ENCODE measurements at places on chromosomes 5 and 9.

DNA sequence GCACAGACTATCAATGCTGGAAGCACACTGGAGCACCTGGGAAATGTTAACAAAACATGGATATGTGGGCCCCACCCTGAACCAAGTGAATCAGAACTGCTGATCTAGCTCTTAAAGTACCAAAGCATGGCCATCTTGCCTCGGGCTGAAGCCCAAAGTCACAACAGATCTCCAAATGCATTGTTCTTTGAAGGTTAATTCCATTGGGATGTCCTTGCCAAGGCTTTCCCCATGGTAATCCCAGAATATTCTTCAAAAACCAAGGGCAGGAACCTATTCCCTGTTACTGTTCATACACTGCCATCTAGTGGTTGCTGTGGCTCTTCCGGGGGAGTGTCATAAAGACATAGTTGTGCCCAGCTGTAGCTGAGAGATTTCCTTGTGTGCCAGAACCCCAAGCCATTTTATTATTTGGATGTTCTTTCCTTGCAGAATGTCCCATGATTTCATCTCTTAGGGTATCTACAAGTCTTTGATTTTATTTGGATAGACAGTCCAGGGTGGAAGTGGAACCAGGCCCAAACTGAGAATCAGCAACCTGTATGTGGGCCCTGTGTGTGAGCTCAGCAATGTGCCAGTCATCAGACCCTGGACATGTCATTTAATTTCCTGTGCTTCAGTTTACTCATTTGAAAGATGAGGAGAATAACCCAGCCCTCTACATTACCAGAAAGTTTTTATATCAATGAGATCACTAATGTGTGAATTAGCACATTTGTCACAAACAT, 290.0 kb downstream of the ACTL7B start:
- no peak overlapping the region for H3K4me3 ChIP-seq
- DNase-seq = peak; percentile 63
- no peak overlapping the region for H3K27ac ChIP-seq
- no peaks in the 10 kb centered on the region for H3K36me3 ChIP-seq
- H3K4me1 ChIP-seq = no peaks in the 10 kb centered on the region

DNA sequence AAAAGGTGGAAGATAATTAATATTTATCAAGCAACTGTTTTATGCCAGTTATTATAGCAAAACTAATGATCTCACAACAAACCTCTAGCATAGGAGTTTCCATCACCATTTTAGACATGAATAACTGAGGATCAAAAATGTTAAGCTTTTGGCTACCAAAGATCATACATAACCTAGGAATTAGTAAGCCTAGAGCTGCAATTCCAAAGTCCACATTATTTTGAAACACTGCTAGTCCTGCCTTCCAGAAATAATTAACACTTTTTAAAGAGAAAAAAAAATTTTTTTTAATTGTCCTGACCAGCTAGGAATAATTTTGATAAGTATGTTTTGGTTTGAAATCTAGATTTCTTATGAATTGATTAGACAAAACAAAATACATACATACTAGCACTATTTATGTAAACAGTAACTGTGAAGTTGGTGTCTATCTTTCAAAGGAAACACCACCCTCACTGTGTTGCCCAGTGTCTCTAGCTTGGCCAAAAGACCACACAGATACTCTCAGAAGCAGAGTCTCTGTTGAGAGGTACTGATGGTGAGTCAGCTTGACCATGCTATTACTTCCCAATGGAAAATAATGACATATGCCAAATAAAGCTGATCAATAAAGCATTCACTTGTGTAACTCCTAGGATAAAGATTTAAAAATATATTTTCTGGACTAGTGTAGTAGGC, 422.4 kb downstream of the CCDC171 start:
- H3K4me1 ChIP-seq = no peaks in the 10 kb centered on the region
- no peak for DNase-seq
- H3K36me3 ChIP-seq = no peaks in the 10 kb centered on the region
- H3K4me3 ChIP-seq = no peak overlapping the region

GRCh38 chr9:123349033-123349432, 7.0 kb upstream of the CRB2 start:
- no peaks in the 10 kb centered on the region for H3K36me3 ChIP-seq
- H3K4me3 ChIP-seq = no peak overlapping the region
- DNase-seq = no peak

DNA sequence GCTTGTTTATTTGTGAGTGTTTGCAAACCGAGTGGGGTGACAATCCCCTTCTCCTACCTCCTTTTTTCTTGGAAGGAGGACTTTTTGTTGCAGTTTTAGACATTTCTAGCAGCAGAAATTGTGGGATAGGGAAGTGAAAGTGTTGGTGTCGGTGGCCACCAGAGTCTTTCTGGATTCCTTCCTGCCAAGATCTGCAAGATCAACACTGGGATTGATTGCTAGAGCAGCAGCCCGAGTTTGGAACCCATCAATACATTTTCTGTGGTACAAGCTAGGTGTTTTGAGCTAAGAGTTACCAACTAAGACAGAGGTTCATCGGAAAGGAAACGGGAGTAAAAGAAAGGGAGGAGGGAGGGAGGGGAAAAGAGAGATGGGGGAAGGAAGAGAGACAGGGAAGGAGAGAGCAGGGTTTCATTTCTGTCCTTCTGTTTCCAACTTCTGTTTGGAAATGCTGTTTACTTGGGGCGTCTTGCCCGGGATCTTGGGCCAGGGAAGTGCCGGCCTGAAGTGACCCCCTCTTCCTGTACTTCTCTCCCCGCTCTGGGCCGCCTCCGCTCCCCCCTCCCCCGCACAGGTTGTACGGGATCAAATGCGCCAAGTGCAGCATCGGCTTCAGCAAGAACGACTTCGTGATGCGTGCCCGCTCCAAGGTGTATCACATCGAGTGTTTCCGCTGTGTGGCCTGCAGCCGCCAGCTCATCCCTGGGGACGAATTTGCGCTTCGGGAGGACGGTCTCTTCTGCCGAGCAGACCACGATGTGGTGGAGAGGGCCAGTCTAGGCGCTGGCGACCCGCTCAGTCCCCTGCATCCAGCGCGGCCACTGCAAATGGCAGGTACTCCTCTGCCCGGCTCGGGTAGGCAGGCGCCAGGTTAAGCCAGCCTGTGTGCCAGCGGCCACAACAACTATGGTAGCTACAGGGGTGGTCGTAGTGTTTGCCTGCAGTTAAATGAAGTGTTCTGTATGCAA, 4.0 kb downstream of the ISL1 start:
- H3K27ac ChIP-seq = no peak overlapping the region
- H3K4me1 ChIP-seq = no peaks in the 10 kb centered on the region
- no peaks in the 10 kb centered on the region for H3K36me3 ChIP-seq
- no peak for DNase-seq
- H3K27me3 ChIP-seq = peaks cover 1% of the 10 kb centered on the region

DNA sequence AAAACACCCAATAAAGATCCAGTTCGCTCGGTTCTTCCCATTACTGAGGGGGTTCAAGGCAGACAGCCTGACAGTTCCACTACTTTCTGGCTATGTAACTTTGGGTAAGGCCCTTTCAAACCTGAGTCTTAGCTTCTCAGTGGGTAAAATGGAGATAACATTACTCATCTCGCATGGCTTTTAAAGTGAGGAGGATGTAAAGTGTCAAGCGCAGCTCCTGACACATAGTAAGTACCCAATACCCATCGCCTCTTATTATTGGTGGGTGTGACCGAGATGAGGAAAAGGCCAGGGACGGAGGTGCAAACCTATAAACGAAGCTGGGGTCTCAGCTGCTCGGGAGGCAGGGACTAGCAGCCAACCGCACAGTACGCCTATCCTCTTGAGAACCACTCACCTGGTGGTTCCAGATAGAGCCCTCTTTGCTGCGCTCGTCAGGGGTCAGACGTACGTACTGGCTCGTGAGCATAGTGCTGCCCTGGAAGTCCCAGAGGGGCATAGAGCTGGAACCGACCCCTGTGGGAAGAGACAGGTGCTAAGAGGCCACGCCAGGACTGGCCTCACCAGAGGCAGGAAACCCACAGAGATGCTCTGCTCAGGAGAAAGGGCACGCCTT, 584 bp downstream of the LMAN2 start:
- H3K4me1 ChIP-seq = peaks cover 12% of the 10 kb centered on the region
- H3K27me3 ChIP-seq = no peaks in the 10 kb centered on the region
- H3K27ac ChIP-seq = peak overlapping the region; percentile 100
- H3K36me3 ChIP-seq = 0 out of 2 replicates have a peak, but pooled peaks cover 2% of the 10 kb centered on the region
- no peak for DNase-seq

GRCh38 chr5:56059854-56060253, 65.1 kb upstream of the IL6ST start:
- H3K27me3 ChIP-seq = no peaks in the 10 kb centered on the region
- H3K27ac ChIP-seq = peak overlapping the region; percentile 73
- H3K36me3 ChIP-seq = no peaks in the 10 kb centered on the region
- peak; percentile 47 for DNase-seq

GRCh38 chr5:103114440-103114839, 5.5 kb downstream of the GIN1 start:
- H3K4me3 ChIP-seq = no peak overlapping the region
- no peak for DNase-seq
- H3K4me1 ChIP-seq = no peaks in the 10 kb centered on the region
- no peaks in the 10 kb centered on the region for H3K27me3 ChIP-seq
- H3K36me3 ChIP-seq = no peaks in the 10 kb centered on the region

DNA sequence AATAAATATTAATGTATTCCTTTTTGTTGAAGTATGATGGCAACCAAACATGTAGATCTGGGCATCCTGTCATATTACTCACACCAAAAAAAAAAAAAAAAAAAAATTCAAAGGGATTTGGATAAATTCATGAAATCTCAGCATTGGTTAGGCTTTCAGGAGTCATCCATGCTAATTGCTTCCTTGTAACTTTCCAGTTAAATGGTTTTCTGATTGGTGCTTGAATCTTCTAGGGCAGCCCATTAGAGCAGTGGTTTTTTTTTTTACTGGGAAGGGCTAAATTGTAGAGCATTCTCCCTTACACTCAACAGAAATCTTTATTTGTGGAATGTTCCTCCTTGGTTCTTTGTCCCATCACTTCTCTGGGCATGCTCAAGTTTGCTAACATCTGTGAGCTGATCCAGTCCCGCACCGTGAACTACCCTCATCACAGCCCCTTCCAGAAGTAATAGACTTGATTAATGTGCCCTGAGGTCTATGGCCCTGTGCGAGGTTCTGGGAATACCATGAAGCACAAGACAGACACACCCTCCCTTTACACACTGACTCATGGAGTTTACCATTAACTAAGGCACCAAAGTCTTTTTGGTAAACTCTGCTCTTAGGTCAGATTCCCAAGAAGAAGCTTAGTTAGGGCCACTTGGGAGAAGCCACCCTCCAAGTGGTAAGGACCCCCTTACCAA, 56.0 kb downstream of the RGS3 start:
- H3K4me1 ChIP-seq = peaks cover 28% of the 10 kb centered on the region
- peak overlapping the region; percentile 77 for H3K27ac ChIP-seq

DNA sequence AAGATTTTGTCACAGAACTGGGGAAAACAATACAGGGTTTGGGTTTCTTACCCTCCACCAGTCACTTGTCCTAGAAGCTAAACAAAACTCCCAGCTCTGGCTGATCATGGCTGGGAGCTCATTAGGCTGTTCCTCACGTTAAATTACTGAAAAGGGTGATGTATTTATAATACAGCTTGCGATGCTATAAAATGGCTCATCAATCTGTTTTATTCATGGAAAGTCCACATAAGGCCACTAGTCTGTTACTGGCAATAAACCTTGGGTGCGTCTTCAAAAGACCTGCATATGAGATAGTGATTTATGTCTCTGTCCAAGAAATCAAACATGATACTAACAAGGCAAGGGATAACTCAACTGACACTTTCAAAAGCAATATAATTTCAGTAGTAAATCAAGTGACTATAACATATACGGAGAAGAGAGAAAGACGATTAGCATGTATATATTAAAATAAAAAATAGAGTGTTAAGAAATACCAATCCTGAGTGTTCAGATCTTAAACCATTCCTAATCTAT, 219.0 kb downstream of the BNC2 start:
- no peaks in the 10 kb centered on the region for H3K27me3 ChIP-seq
- H3K36me3 ChIP-seq = no peaks in the 10 kb centered on the region
- H3K4me1 ChIP-seq = no peaks in the 10 kb centered on the region
- no peak overlapping the region for H3K27ac ChIP-seq

DNA sequence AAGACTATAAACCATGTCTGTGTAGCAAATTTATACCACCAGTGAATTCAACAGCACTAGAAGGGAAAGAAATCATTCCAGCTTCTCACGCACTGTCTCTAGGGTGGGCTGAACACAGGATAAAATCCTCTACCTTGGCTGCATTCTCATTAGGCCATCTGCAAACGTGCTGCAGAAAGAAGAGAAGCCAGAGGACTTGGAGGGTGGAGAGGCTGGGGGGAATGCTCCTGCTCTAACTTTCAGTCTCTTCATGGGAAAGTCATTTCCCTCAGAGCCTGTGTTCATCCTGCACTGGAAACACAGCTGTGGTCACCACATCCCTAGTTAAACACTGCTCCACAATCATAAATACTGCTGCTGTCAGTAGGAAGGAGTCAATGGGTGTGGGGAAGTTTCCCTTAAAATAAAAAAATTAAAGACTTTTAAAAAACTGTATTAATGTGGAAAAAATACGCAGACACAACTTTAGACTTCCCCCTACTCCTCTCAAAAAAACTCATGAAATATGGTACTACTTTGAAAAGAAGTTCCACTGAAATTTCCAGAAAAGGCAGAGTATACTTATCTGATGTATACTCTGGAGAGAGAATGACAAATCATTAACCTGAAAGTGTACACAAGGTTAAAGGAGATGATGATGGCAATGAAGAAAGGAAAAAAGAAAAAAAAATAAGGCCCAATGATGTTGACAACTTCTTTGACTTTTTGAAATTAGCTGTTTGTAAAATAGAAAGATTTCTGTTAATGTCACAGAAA, 46.8 kb downstream of the LHFPL2 start:
- no peaks in the 10 kb centered on the region for H3K27me3 ChIP-seq
- H3K4me1 ChIP-seq = peaks cover 94% of the 10 kb centered on the region

DNA sequence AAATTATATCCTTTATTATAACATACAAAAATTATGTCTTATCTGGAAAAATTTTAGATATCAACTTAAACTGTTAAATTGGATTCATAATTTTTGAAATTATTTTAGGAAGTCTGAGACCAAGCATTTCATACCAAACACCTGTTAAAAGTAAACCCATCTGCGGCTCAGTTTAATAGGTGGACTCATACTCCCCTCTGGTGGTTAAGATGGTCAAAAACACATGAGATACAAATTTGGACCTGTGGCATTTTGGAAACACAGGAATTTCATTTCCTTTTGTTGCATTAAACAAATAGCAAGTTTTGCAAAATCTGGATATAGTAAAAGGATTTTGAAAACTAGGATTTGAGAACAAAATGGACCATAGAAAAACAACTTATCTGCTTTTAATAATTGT, 53.7 kb downstream of the RGMB start:
- H3K27me3 ChIP-seq = no peaks in the 10 kb centered on the region
- H3K4me3 ChIP-seq = no peak overlapping the region
- DNase-seq = peak; percentile 56

DNA sequence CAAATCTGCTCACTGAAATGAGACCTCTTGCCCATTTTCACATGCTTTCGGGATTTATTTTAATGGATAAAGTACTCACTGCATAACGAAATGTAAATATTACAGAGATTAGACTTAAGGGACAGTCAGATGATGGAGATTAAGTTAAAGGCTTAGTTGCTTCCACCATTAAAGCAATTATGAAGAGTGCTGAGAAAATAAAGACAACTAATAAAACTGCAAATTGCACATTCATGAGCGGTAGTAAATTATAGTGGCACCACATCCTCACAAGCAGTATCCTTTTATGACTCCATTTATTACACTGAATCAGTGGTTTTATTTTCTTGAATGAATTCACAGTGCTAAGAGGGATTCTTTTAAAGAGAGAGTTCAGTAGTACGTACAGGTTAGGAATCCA, 76.2 kb upstream of the TMED7 start:
- H3K4me1 ChIP-seq = no peaks in the 10 kb centered on the region
- H3K4me3 ChIP-seq = no peak overlapping the region
- no peaks in the 10 kb centered on the region for H3K36me3 ChIP-seq
- H3K27me3 ChIP-seq = no peaks in the 10 kb centered on the region
- no peak overlapping the region for H3K27ac ChIP-seq
